ENCODE measurements at places on chromosomes 12 and 14.

GRCh38 chr14:50846226-50846880 lies 15.4 kb upstream of the NIN start:
- DNase-seq = no peak

GRCh38 chr14:100881211-100882025 lies 22.1 kb downstream of the RTL1 start:
- no peak for DNase-seq

DNA sequence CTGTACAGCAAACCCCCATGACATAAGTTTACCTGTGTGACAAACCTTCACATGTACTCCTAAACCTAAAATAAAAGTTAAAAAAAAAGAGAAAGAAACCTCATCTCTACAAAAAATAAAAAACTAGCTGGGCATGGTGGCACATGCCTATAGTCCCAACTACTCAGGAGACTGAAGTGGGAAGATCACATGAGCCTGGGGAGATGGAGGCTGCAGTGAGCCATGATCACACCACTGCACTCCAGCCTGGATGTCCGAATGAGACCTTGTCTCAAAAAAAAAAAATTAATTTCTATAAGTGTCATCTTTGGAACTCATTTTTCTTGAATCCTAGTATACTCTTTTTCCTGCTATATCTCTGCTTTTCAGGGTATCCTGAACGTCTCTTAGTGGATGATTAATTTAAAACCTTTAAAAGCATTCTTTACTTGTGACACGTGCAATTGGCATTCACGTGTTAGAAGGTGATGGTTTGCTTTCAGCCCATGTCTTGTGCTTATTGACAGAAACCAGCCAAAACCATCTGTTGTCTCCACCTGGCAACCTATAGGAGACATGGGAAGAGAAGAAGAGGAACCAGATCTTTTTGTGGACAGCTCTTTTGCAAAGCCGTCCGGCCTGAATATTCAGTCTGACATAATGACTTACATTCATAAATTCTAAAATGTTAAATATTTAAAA lies 30.6 kb upstream of the PPFIBP1 start:
- no peak for DNase-seq

DNA sequence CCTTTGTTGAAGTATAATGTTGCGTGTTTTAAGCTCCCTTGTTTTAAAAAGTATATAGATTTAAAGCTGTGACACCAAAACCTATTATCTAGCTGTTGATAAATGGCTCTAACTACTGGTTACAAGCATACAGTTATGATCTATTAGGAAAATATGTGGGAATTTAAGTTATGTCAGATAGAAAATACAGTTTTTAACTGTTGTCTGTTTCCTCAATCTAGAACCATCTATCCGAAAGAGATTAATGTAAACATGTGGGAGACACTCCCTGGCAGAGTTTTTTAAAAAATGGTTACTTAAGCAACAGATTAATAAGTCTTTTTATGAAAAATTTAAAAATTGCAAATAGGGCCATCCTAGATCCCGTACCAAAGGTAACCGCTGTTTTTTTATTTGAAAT lies 8.2 kb downstream of the RPL36AL start:
- no peak for DNase-seq

- DNase-seq = no peak
Measured at GRCh38 chr12:108745641-108746040, 14.3 kb upstream of the CORO1C start.

GRCh38 chr12:14410177-14410576 lies 44.7 kb downstream of the ATF7IP start:
- DNase-seq = no peak

GRCh38 chr12:64010069-64010686 lies 165.7 kb downstream of the SRGAP1 start:
- DNase-seq = no peak

DNA sequence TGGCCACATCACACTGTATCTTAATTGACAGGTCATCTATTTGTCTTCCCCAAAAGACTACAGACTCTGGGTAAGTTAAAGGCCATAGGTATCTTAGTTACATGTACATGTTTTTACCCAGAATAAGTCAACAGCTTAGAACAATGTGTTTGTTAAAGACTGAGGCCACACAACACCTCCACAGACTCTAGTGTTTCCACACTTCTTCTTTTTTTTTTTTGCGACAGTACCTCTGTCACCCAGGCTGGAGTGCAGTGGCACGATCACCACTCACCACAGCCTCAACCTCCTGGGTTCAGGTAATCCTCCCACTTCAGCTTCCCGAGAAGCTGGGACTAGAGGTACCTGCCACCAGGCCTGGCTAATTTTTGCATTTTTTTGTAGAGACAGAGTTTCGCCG lies 1.3 kb downstream of the GPN3 start:
- no peak for DNase-seq

- peak; percentile 47 for DNase-seq
Measured at GRCh38 chr12:56119361-56119796, 1.3 kb downstream of the ZC3H10 start.

DNA sequence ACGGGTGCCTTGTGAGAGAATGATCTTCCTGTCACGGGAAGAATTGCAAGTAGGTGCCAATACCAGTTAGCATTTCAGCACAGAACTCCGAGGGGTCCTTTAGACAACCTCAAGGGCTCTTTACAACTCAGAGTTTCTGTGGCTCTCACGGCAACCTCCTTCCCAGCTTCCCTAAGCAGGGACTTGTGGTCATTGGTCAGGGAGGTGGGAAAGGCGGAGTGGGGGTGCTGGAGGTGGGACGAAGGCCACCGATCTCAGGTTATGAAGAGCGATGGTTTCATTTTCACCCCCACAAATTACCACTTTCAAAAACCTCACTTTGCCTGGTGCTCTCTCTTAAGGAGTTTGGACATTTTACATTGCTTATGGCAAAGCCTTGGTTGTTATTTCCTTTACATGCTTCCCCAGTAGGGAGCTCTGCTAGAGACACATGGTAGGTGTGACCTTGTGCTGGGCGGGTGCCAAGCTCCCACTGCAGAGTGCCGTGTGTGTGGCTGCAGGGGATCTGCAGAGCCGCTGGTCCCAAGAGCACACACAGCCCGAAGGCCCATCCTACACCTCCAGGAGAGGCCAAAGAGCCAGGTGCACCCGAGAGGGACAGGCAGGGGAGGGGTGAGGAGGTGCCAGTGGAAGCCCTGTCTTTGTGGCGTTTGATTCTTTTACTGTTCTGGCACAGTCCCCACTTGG lies 21.4 kb downstream of the BCL2L14 start:
- no peak for DNase-seq

GRCh38 chr12:123075646-123076171 lies 75.2 kb downstream of the PITPNM2 start:
- peak; percentile 90 for DNase-seq

DNA sequence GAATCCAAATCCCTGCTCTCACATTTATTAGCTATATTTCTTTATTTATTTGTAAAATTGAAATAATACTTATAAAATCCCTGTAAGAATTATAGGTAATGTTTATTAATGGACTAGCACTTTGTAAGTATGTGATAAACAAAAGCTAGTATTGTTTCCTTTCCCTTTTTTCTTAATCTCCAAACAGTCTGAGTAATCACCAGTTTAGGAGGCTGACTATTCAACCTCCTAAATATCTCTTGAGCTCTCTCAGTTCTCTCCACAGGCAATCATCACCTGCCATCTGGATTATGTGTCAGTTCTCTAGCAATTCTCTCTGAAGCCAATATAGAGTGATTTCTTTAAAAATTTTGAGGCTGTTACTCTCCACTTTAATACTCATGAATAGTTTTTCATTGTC lies 9.2 kb upstream of the LYZ start:
- no peak for DNase-seq

DNA sequence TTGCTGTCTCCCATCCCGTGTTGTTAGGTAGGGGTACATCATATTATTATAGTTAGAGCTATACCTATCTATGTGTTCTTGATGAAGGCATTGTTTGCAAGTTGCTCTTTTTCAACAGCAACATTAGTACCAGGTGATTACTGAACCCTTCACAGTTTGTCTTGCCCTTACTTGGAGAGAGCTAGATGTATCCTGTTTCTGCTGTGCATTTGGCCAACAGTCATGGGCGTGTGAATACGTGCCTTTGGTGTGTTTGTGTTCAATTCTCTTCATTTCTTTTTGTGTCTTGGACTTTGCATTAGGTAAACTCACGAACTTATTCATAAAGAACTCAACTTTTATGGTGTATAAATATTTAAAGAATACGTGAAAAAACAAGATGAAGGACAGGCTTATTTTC lies 14.3 kb downstream of the ARF6 start:
- DNase-seq = no peak

- no peak for DNase-seq
Measured at GRCh38 chr12:102702447-102703114, 214.5 kb downstream of the PAH start.

DNA sequence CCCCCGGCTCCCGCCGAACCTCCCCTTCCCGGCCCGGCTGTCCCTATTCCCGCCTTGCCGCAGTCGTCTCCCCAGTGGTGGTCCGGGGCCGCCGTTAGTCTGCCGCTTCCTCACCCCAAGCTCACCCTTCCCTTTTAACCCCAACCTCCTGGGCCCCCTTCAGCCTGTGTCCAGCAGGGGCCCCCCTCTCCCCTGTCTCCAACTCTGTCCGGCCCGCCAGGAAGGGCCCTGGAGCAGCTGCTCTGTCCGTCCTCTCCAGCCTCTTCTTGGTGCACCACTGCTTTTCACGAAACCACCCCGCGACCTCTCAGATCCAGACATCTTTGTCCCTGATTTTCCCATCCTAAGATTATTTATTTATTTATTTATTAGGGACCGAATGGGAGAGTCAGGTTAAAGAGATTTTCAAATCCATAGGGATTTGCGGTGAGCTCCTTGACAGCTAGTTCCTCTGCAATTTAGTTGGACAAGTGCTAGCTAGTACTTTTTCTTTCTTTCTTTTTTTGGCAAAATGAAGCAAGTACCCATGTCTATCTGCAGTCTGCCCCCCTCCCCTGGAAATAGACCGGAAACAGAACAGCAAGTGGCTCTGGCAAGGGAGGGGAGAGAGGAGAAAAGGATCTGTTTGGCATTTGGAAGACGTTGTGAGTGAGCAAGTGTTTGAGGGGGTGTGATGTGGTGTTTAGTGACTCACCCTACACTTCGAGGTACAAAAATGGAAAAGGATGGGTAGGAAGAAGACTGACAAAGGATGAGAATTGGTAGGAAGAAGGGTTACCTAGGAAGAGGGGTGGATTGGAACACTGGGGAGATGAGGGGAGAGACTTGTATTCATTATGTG lies 632 bp downstream of the UBR7 start:
- peak; percentile 37 for DNase-seq

GRCh38 chr14:35810963-35811362 lies 1.9 kb upstream of the RALGAPA1 start:
- DNase-seq = no peak

DNA sequence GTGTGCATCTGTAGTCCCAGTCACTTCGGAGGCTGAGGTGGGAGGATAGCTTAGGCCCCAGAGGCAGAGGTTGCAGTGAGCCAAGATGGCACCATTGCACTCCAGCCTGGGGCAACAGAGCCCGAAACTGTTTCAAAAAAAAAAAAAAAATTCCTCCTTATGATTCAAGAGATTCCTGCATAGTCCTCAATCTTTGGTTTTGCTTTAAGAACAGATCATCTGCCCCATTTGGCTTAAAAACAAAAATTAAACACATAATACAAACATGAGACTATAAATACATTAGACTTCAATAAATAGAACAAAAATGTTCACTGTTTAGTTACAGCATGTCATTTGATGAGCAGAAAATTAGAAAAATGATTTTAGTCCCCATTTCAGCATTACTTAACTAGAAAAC lies 131.2 kb downstream of the PAWR start:
- DNase-seq = no peak

- DNase-seq = no peak
Measured at GRCh38 chr12:53492188-53492587, 7.1 kb downstream of the MAP3K12 start.

DNA sequence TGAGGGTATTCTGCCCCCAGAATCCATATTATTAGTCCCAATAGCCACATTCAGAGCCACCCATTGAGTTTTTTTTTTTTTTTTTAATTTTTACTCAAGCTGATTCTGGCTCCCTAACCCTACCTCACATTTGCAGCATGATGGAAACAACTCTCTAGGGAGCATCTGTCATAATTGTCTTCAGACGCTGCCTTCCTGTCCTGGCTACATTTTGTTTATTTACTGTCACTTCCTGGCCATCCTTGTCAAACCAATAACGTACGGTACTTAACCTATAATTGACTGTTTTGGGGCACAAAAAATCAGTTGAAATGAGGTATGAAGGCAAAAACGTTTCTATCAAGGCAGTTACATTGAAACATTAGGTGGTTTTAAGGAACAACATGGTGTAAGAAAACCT lies 2.1 kb downstream of the GLIPR1 start:
- DNase-seq = no peak

GRCh38 chr12:77745624-77746023 lies 85.1 kb upstream of the NAV3 start:
- no peak for DNase-seq

All from CD4-positive, alpha-beta T cell (primary cell).